Stimulated activated CD8-positive, alpha-beta memory T cell treated with anti-CD3 and anti-CD28 coated beads, Interleukin-7, amount 100 ng/mL, for 24 hours (primary cell): ENCODE measurements at places on chromosomes 2 and 18.
A peak's percentile ranks its signal among the peaks of the same experiment; 100 is the strongest.

GRCh38 chr2:150911766-150912280 lies 349.8 kb downstream of the RBM43 start:
- no peak for DNase-seq

- DNase-seq, result no peak
Measured at GRCh38 chr2:182642328-182642727, 73.7 kb upstream of the DNAJC10 start.

- DNase-seq, result no peak
Measured at GRCh38 chr2:133953524-133953923, 300.3 kb upstream of the MGAT5 start.

- DNase-seq, result no peak
Measured at GRCh38 chr2:9113262-9113661, 93.3 kb upstream of the ASAP2 start.

DNA sequence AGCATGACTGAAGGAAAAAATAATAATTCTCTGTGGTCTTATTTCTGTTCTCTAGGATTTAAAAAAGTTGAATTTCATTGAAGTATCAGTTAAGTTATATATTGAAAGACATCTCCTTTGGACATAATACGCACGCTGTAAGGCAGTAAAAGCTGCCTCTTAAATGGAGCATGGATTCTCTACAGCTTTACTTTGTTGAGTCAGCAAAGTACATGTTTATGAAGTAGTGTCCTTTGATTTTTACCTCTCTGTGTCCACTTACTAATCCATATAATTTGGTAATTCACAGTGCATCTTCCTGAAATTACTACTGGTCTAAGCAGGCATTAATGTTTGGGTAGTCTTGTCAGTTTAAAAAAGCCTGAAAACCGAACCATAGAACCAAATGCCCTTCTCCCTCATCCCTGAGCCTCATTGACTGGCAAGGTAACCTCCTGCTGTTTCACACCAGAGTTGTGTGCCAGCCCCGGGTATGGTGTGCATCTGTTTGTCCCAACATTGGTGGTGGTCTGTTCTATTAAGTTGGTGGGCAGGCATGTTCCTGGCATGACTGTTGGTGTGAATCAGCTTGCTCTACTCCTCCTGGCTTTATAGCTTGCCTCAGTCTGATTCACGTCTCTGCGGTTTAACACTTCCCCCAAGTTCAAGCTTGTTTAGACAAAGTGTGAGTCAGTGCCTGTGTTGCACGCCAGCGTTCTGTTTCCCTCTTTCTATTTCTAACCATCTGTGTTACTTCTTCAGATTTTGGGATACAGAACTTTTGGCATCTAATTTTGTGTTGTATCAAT lies 71.0 kb upstream of the ITM2C start:
- DNase-seq, result peak; percentile 37

- no peak for DNase-seq
Measured at GRCh38 chr2:30104307-30104706, 42.5 kb upstream of the YPEL5 start.

GRCh38 chr2:179951680-179952079 lies 55.4 kb downstream of the CWC22 start:
- DNase-seq, result no peak

DNA sequence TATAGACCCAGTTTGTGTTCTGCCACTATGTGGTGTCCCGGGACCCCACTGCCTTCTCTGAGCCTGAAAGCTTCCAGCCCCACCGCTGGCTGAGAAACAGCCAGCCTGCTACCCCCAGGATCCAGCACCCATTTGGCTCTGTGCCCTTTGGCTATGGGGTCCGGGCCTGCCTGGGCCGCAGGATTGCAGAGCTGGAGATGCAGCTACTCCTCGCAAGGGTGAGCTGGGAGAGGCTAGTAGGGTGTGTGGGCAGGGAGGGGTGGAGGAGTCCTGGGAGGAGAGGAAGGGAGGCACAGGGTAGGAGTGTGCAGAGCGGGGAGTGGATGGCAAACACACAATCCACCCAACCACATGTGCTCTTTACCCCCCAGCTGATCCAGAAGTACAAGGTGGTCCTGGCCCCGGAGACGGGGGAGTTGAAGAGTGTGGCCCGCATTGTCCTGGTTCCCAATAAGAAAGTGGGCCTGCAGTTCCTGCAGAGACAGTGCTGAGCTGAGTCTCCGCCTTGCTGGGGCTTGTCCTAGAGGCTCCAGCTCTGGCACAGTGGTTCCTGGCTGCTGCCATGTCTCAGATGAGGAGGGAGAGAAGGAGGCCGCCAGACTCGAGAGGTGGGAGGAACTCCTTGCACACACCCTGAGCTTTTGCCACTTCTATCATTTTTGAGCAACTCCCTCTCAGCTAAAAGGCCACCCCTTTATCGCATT lies 16.9 kb downstream of the PRKAG3 start:
- DNase-seq, result no peak

- DNase-seq, result peak; percentile 22
Measured at GRCh38 chr18:46281185-46282176, 177.3 kb downstream of the HAUS1 start.

DNA sequence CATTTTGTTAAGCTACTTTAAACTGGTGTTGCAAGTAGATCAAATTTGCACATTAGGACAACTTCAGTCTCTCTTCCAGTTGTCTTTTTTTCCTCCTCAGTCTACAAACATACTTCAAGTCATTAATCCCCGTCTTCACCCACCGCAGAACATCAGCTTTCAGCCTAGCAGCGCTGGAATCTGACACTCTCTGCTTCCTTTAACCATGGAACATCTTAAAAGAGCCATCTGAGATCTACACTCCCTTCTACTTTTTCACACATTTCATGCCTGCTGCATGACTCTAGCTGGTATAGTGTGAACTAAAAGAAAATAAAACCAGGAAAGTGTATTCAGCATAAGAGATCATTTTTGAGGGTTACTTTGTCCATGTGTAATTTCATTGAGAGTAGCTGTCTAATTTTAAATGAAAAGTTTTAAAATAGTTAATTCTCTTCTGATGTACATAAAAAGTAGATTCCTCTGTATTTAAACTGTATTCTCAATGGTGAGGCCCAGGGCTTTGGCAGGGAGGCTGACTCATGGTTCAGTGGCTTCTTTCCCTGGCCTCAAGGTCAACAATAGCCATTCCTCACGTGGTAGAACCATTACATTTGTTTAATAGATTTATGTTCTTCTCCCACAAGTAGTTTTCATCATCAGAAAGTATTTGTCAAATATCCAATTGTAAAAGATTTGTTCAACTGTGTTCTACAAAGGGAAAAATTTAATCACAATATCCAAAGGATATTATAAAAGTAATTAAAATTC lies 16.5 kb downstream of the SGPP2 start:
- DNase-seq, result no peak

DNA sequence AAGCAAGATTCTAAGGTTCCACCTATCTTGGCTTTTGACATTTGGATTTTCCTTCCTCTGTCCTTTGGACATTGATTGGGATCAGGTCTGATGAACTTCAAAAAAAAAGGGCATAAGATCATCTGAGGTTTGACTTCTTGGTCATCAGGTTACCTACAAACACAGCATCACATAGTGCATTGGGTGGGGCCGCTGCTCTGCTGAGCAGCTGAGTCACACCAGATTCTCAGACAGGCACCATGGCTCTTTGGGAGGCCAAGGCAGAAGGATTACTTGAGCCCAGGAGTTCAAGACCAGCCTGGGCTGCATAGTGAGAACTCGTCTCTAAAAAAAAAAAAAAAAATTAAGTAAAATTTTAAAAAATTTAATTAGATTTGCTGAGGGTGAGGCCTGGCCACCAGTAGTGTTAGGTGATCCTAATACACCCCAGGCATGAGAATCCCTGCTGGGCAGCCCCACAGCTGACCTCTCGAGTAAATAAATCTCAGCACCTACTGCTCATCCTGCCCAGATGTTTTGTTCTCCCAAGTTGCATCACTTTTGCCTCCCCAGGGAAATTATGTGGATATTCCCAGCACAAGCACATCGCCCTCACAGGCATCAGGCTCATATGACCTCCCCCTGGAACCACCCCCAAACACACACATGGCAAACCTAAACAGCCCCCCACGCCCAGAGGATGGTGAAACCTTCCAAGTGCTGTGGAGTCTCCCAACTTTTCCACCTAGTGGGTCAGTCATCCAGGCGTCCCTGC lies 5.3 kb downstream of the MLPH start:
- DNase-seq, result no peak

GRCh38 chr18:60503199-60503598 lies 130.6 kb upstream of the MC4R start:
- no peak for DNase-seq

GRCh38 chr2:215511454-215512346 lies 75.8 kb upstream of the FN1 start:
- no peak for DNase-seq

GRCh38 chr18:76429262-76430126 lies 65.5 kb downstream of the ZNF516 start:
- no peak for DNase-seq

DNA sequence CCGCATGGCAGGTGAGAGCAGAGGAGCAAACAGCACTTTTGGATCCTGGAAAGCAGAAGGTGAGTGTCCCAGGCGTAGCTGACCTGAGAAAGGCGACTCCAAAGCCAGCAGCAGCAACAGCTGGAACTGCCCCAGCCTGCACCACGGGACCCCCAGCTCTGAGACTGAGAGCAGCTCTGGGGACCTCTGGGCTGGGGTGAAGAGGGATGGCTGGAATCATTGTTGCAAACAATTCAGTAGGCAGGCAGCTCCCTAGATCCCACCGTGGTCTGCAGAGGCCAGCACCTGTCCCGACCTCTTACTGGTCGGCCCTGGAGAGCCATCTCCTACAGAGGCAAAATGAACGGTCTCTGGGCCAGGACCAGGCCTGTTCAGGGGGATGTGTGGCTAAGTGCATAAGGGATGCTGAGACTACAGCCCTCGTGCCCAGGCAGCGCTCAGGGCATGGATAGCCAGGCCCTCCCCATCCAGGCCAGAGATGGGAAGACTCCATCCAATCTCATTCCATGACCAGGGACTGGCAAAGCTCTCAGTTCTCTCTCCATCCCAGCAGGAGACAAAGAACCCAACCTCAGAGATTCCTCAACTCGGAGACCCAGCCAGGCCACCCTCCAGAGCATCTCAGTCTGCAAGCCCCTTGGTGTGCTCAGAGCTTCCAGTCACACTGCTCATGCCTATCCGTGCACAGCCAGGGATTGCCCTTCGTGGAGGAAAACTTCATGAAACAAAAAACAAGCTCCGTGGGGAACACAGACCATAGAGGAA lies 38.2 kb upstream of the ALPP start:
- DNase-seq, result no peak

- DNase-seq, result no peak
Measured at GRCh38 chr2:105504459-105504858, 105.6 kb upstream of the FHL2 start.

DNA sequence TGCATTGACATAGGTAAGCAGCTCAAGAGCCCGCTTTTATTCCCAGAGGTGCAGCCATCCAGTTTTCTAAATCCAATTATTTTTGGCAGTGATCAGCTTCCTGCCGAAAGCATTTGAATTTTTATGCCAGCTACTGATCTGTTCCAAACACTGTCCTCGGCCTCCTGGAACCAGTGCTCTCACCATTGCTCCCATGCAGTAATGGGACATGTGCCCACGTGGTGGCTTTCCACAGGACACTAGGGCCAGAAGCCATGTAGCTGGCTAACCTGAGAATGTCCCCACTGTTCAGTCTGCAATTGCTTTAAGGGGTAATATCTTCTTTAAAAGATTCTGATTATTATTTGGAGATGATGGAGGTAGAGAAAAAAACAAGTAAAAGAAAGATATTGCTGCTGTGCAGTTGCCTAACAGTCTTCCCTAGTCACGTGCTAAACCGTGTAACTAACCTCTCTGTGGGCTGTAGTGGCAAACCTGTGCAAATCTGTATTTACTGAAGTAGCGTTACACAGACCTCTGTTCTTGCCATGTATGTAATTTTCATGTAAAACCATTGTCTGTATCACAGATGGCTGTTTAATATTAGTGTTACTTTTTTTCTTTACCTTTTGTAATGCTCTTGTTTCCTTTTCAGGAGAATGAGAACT lies 13.0 kb downstream of the GRHL1 start:
- DNase-seq, result no peak

GRCh38 chr2:23584054-23584745 lies 199.2 kb downstream of the KLHL29 start:
- no peak for DNase-seq

DNA sequence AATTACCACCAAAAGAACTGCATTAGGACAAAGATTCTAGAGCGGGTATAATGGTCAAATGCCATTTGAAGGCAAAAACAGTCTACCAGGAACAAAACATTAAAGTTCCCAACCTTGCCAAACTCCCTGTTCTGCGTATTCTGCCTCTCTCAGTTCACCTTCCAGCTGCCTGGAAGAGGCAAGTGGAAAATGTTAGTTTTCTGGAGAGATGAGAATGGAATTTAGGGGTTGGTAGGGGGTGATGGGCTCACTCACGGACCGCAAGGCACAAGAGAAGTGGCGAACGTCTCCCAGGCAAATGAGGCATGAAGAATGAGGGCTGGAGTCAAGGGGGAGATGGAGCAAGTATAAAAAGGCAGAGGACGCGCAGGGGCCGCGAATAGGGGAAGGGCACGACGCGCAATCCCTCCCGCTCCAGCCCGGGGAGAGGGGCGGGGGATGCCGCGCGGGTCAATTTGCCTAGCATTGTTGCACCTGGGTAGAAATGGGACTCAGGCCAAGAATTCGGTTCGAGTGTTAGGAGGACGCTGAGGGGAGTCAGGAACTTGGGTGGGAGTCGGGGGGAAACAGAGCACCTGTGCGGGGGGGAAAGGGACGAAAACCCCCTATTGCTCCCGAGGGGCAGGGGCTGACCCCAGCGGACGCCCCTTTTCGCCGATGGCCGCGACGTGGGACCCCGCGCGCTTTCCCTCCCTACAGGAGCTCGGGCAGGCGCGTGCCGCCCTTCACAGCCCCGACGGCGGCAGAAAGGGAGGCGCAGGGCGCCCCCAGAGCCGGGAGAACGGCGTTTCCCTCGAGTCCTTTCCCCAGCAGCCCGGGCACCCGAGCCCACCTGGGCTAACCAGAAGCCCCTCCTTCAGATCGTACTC lies 573 bp downstream of the PAIP2B start:
- no peak for DNase-seq

GRCh38 chr2:226403369-226403768 lies 396.3 kb downstream of the IRS1 start:
- no peak for DNase-seq

DNA sequence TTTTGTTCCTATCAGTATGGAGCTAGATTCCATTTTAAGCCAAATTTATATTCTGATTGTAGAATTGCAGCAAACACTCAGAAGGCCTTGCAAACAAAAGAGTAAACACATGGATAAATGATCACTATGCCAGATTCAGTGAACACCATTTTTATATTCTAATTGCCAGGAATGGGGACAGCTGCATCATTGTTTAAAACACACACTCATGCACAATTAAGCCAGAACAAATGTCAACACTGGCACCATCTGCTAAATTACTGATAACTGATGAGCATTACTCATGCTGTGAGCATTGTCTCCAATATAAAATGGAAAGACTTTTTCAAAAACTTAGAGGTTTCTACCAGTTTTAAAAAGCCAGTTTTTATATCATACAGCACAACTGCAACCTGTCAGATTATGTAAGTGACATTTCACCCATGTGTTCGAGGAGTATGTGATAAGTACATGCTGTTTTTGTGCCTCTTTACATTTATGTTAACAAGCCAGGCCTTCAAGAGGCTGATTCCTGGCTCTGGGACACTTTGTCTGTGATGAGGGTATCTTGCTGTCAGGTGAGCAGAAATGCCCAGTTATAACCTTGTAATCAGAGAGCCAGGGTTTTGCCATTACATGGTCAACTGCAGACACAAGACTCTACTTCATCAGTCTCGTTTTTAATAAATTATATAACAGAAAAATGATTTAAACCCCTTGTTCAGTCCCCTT lies 4.4 kb upstream of the ST8SIA5 start:
- DNase-seq, result no peak
